ENCODE measurements at places on chromosomes 6 and 20. TPM values are rescaled to one million over a fixed set of nuclear protein-coding genes. Genes with fewer than 3 reads are reported as not detected.

SAMD5 gene
- 4.3 TPM for polyA plus RNA-seq

FLRT3 gene
- 18.5 TPM for polyA plus RNA-seq

ALDH8A1 gene
- polyA plus RNA-seq = 1.5 TPM

SLC22A2 gene
- polyA plus RNA-seq = 6.0 TPM

MATN4 gene
- polyA plus RNA-seq = 3.6 TPM

PGBD1 gene
- 15.7 TPM for polyA plus RNA-seq

SDHAF4 gene
- 24.7 TPM for polyA plus RNA-seq

DDX43 gene
- polyA plus RNA-seq = 0.65 TPM

PSMB9 gene
- 9.0 TPM for polyA plus RNA-seq

PSORS1C1 gene
- polyA plus RNA-seq = 0.38 TPM

TRIM10 gene
- 0.14 TPM for polyA plus RNA-seq

PARD6B gene
- polyA plus RNA-seq = 4.0 TPM

Data from spinal cord (tissue), 10 donors.